ENCODE measurements at places on chromosomes 3 and 15.

DNA sequence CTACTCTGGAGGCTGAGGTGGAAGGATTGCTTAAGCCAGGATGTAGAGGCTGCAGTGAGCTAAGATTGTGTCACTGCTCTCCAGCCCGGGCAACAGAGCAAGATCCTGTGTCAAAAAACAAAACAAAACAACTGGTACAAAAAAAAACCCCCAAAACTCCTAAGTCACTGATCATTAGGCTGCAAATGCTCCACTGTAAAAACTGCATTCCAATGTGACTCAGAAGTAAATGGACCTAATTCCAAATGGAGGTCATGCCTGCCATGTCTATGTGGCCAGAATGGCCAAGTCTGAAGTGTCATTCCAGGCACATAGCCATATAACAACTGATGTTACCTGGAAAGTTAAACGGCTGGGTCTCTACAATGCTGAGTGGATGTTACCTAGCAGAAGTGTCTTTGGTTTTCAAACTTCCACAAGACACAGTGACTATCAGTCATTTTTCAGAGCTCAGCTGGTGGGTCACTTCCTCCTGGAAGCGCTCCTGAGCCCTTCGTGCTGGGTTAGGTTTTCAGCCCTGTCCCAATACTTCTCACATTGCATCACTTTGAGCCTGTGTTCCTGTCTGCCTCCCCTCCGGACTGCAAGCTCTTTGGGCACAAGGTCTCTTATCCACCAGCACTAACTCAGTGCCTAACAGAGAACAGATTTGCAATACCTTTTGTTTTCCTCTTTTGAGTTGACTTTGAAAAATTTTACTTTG is 10.6 kb downstream of the FSTL1 start:
- no peak for DNase-seq

DNA sequence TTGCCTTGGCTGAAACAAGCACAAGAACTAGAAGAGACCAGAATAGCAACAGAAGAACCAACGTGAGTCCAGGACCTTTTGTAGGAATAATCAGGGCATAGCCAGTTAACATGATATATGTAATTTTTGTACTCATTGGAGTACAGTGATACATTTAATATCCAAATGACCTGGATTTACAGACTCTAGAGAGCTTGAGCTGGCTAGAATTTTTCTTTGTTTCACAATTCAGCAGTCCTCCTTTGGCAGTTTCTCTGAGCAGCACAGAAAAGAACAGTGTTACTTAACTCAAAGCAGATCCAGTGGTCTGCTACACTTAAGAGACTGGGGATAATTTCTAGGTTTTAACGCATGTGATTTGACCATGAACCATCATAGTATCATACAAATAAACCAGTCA is 245.7 kb downstream of the ADAMTSL3 start:
- DNase-seq, result no peak

- no peak for DNase-seq
Measured at GRCh38 chr15:48559285-48559684, 86.2 kb downstream of the FBN1 start.

- DNase-seq, result no peak
Measured at GRCh38 chr3:61872077-61872706, 310.8 kb downstream of the PTPRG start.

- peak; percentile 48 for DNase-seq
Measured at GRCh38 chr3:196537319-196537984, 22.3 kb upstream of the SMCO1 start.

GRCh38 chr15:27757052-27757451 is 342.1 kb downstream of the OCA2 start:
- no peak for DNase-seq

DNA sequence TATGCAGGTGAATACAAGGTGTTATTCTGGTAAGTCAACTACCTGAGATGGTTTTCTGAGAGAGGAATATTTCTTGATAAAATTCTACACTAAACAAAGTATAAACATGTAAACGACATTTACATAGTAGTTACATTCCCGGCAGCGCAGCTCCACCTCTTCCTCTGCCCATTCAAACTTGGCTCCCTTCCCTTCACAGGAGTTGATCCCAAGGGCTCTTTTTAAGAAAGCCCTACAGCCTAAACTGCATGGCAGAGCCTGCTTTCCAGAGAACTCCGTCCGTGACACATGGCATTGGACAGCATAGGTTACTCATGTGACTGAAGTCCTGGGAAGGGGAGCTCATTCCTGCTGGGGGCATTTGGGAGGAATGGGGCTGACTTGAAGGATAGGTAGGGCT is 22.0 kb upstream of the LCTL start:
- no peak for DNase-seq

DNA sequence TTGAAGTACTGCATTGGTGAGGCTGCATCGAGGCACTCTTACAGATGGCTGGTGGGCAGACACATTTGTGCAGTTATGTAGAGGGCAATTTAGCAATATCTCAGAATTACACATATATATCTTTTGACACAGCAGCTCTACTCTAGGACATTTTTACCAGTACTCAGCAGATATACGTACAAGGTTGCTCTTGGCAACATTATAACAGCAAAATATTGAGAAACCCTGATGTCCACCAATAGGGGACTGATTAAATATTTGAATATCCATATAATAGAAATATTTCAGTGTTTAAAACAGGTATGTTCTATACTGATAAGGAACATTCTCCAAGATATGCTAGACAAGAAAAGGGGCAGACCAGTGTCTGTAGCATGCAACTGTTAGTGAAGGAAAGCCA is 7.9 kb upstream of the FBXO22 start:
- no peak for DNase-seq

DNA sequence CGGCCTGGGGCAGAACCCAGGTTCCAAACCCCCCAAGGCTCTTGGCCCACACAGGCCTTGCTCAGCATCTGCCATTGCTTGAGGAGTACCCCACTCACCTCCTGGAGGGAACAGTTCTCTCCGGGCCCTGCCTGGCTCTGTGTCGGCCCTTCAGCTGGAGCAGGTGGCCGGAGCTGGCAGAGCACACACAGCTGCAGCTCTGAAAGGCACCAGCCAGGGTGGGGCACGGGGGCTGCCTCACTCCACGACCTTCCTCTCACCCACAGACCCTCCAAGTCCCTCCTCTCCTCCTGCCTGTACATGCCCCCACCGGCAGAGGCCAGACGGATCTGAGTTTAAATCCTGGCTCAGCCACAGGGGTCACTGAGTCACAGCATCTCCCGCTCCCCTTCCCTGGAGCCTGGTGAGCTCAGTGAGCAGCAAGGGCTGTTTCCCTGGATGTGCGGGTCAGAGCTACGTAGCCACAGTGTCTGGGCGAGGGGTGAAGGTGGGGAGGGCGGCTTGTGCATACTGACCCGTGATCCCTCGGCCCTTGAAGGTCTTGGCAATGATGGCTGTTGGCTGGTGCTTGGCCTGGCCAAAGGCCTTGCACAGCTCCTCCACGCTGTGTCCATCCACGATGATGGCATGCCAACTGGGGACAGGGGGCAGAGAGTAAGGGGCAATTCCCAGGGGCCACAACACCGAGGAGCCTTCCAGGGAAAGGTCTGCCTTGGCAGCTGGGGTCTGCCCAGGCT is 23.0 kb downstream of the TKT start:
- no peak for DNase-seq

GRCh38 chr3:29271475-29271874 is 9.4 kb upstream of the RBMS3 start:
- no peak for DNase-seq

- DNase-seq, result no peak
Measured at GRCh38 chr3:138060792-138061191, 50.8 kb downstream of the CLDN18 start.

DNA sequence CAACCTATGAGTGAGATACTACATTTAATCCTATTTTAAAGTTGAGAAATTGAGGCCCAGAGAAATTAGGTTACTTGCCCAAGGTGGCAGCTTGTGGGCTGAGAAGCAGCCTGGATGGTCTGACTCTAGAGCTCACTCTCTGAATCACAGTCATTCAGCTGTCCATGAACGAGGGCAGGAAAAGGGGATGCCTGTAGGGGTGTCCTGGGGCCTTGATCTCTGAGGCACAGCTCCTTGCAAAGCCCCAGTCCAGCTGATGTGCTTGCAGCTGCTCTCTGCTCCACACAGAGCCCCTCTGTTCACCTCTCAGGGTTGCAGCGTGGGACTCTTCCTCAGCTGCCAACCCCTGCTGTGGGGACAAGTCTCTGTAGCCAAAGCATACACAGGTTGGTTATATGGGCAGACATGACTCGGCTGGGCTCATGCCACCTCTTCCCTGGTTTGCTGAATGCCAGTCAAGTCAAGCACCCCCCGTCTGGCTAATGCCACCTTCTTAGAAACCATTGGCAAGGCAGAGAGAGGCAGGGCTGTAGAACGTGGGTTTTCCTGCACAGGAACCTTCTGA is 56.8 kb downstream of the GASK1A start:
- DNase-seq, result no peak

- no peak for DNase-seq
Measured at GRCh38 chr15:44712346-44713005, 1.2 kb downstream of the B2M start.

DNA sequence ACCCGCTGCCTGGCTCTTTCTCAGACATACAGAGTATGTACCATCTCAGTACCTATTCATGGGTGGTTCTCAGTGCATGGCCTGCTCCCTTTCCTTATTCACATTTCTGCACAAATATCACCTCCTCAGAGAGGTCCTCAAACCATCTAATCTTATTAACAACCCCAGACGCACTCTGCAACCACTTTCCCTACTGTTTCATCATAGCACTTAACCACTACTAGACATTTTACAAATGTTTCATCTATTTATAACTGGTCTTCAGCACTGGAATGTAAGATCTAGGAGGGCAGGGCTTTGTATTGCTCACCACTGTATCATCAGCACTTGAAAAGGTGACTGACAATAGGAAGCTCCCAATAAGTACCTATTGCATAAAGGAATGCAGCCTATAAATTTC is 45.1 kb downstream of the TNIK start:
- no peak for DNase-seq

GRCh38 chr3:101814835-101815234 is 34.5 kb upstream of the NFKBIZ start:
- no peak for DNase-seq

GRCh38 chr15:69543681-69544364 is 91.2 kb downstream of the RPLP1 start:
- DNase-seq, result no peak

DNA sequence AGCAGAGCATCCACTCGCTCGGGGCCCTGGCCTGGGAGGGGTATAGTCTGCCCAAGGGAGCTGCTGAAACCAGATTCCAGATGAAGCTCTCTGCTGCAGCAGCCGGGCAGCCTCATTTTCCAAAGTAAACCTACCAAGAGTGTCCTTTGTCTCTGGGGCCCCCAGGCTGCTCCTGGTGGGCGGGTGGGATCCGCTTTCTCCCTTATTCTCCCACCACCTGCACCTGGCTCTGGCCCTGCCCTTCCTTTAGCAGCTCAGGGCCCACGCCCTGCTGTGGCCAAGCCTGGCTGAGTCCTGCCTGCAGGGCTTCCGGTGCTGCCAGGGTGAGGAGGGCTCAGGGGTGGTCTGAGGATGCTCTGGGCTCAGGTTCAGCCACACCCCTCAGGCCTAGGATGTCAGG is 13.0 kb downstream of the SCN5A start:
- DNase-seq, result no peak

- no peak for DNase-seq
Measured at GRCh38 chr15:31237043-31237324, 89.7 kb upstream of the KLF13 start.

- DNase-seq, result no peak
Measured at GRCh38 chr15:58293622-58294550, 137.9 kb upstream of the LIPC start.

DNA sequence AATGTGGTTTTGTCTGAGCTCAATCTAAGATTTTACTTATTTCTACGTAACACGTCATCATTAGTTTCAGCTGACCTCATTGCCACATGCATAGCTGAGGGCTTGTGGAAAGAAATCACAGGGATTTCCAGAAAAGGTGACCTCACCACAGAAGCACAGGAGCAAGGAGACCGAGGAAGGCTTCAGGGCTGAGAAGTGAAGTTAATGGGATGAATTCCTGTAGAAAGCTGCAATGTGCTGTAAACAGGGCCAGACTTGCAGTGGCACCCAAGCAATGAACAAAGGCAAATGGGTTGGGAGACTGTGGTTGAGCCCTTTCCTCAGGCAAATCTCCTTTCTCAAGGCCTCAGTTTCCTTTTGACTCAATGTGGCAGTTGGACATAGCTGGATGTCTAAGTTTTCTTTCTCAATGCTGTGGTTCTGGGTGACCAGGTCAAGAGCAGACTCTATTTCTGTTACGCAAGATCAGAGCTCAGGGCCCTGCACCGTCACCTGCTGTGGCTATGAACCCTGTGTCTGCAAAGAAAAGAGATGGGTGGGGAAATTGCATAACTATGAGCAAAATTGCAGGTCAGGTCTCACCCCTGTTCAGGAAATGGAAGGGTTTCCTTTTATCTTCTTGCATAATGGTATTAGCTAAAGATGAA is 252.2 kb upstream of the TBL1XR1 start:
- DNase-seq, result no peak

GRCh38 chr3:43000387-43000786 is 21.3 kb downstream of the GASK1A start:
- DNase-seq, result no peak

GRCh38 chr3:74539876-74540275 is 74.6 kb downstream of the CNTN3 start:
- no peak for DNase-seq

GRCh38 chr3:123439806-123440580 is 8.9 kb downstream of the ADCY5 start:
- DNase-seq, result no peak

DNA sequence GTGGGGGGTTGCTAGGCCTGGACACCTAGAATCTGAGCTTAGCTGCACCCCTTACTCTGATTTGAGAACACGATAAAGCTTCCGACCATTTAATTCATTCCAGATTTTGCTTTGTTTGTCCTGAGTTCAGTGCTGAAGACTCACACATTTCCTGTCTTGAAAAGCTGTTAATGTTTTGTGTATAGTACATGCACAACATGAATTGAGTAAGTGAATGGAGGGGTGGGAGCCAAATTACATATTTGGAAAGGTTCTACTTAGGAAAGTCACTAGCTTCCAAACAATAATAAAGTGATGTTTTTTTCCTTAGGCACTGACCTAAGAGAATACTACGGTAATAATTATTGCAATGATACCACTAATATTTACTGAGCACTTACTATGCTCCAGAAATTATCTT is 955.2 kb upstream of the NR2F2 start:
- DNase-seq, result no peak

- no peak for DNase-seq
Measured at GRCh38 chr3:14246414-14246813, 67.8 kb downstream of the LSM3 start.

DNA sequence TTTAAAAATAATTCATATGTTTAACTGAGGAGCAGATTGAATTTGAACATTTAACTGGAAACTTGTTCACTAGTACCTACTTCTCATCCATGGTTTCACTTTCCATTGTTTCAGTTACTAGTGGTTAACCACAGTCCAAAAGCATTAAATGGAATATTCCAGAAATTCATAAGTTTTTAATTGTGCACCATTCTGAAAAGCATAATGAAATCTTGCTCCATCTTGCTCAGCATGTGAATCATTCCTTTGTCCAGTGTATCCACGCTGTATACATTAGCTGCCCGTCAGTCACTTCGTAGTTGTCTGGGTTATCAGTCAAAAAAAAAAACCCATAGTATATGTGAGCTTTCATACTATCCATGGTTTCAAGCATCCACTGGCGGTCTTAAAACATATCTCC is 217.6 kb downstream of the TPRG1 start:
- no peak for DNase-seq

GRCh38 chr15:101220060-101220459 is 31.8 kb downstream of the CHSY1 start:
- no peak for DNase-seq

GRCh38 chr15:68407886-68408881 is 23.8 kb downstream of the ITGA11 start:
- DNase-seq, result no peak

All from stimulated activated CD8-positive, alpha-beta memory T cell treated with anti-CD3 and anti-CD28 coated beads, Interleukin-2, amount 100 ng/mL, for 1 hour (primary cell).